ENCODE measurements at places on chromosomes 5 and 9.
A peak's percentile ranks its signal among the peaks of the same experiment; 100 is the strongest.

- no peak for DNase-seq
Observed at GRCh38 chr5:163894645-163895044, 389.2 kb downstream of the MAT2B start.

GRCh38 chr9:88218726-88219125, 80.5 kb upstream of the SPATA31C2 start:
- no peak for DNase-seq

DNA sequence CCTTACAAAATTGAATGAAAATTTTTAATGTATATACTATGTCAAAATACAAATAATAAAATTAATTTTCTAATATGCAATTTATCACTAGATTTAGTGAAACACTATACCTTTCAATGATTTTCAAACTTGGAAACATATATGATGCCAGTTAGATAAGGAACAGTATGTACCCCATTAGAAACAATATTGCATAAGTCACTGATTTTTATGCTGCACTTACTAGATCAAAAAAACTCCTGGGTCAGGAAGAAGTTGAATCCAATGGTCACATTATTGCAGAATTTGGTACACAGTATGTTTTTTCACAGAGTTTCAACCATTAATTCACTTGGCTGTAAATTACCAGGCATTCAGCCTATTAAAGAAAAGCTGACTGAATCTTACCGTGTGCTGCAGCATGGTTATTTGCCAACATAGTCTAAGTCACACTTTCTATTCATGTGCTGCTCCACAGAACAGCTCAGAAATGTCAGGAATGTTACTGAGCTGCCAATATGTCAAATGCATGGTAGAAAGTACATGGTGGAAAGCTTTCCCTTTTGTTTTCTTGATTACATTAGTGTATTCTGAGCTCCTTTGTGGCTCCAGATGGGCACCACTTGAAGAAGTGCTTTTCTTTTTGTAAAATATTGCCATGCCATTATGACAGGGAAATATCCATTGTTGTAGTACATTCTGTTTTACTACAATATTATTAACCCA, 9.9 kb upstream of the PRR16 start:
- DNase-seq: no peak

DNA sequence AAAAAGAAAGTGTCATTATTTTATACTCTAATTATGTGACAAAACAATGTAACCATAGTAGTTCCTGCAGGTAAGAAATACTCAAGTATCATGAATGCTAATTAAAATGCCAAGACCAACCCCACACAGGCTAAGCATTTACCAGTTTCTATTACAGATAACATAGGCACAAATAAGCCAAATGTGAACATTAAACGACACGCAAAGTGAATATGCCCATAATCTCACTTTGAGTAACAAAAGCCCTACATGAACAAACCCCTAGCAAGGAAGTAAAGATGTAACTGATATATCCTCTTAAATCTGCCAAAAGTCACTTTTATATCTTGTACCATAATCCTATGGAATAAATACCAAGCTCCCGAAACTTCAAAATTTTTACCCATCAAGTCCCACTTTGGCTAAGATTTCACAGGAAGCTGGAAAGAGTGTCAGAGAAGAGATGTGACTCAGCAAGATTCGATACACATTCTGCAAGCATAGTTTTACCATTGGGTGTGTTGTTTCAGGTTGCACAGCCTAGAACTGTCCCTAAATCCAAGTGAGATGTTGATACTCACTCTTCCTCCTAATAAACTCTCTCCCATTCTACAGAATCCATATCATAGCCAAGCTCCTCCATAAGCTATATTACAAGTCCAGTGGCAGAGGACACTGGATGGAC, 28.8 kb downstream of the TRPM6 start:
- no peak for DNase-seq

DNA sequence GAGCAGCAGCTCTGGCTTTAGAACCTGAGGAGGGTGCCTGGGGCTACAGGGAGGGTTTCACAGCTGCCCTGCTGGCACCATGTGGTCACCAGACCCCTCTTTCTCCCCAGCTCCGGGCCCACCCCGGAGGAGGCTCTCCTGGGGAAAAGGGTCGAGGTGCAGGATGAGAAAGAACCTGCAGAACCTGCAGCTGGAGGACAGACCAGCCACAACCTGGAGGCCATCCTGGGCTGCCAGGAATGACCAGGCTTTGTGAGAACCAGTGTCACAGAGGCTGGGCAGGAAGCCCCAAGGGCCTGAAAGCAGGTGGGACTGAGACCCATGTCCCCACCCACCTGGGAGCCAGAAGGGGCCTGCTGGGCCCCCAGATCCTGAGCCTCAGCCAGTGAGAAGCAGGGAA, 23.0 kb downstream of the SEMA4D start:
- DNase-seq: no peak

- DNase-seq: no peak
Observed at GRCh38 chr5:146076028-146076427, 29.3 kb downstream of the PLAC8L1 start.

DNA sequence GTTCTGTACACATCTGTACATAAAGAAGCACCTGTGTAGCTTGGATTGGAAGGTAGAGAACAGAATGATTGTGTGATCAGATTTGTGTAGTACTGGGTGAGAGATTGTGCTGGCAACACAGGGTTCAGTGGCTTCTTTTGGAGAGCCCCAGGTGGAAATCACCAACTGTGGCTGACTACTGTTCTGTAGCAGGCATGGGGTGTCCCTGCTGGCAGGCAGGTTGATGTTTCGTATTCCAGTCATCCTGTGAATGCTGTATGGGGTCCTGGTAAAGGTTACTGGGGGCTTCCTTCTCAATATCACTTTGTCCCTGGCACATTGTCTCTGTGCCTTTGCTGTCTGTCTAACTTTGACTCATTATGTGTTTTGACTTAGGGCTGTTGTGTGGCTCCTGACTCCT, 5.3 kb downstream of the ASPN start:
- no peak for DNase-seq

- DNase-seq: no peak
Observed at GRCh38 chr9:109806506-109807115, 26.6 kb downstream of the PALM2AKAP2 start.

DNA sequence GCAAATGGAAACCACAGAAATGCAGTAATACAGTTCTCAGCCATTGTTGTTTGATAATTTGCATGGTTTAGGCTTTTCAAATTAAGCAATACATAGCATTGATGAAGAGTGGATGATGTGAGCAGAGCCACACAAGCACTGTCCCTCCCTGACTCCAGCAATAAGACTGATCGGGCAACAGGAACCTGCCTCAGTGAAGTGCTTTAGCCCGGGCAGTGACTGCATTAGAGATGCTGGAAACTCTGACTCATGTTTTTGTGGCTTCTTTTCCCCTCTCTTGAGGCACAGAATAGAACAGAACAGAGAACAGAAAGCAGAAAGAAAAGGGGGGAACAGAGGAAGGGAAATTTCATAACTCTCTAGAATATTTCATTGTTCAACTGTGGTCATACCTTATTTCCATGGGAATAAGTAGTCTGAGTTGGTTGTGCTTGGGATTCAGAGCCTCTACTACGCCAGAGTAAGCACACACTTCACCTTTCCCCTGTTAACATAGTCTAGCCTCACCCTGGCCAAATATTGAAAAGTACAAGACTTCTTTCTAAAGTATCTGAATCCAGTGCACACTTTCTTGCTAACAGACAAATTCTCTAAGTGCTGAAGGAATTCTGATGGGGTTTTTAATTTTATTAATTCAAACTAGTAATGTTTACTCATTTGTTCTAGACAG, 164.8 kb upstream of the VCAN start:
- peak; percentile 85 for DNase-seq

DNA sequence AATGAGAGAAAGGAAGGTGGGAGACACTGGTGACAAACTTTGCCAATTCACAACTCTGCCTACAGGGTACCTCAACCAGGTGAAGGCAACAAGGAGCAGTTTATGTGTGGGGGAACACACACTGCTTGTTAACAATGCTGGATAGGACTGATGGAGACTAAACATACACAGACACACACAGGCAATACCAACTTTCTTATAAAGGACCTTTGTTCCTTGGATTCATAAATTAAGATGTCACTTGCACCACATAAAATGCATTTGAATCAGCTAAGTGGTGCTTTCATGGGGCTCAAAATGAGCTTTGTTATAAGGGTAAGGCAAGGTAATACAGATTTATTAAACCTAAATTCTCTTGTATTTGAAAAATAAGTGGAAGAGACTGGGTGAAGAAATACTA, 4.0 kb downstream of the TSTD2 start:
- DNase-seq: no peak

- no peak for DNase-seq
Observed at GRCh38 chr9:109815366-109815947, 35.5 kb downstream of the PALM2AKAP2 start.

GRCh38 chr5:154110716-154111115, 71.9 kb downstream of the MFAP3 start:
- DNase-seq: no peak

DNA sequence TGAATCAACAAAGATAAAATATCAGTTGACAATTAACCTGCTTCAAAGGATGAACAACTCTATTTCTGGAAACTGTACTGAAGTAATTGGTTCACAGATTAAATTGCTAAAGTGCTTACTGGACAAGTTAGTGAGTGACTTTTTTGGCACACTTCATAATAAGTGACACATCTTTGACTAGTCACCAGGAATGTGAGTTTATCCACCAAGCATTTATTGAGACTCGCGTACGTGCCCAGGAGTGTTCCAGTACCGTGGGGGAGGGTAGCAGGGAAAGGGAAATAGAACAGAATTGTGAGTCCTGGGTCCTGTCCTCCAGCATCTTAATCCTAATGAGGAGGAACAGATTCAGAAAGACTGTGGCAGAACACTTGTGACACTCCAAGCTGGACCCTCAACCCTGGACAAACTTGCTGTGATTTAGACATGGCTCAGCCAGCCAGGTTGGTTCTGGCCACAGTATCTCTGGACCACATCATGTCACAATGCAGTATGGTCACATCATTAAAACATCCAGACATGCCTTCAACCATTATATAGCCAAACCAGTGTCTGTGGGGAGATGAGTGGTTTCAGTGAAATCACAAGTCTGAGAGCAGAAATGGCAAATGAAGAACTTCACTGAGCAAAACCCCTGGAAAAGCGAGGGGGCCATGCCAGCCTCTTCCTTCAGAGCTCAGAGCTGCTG, 623.1 kb downstream of the BNC2 start:
- DNase-seq: no peak

DNA sequence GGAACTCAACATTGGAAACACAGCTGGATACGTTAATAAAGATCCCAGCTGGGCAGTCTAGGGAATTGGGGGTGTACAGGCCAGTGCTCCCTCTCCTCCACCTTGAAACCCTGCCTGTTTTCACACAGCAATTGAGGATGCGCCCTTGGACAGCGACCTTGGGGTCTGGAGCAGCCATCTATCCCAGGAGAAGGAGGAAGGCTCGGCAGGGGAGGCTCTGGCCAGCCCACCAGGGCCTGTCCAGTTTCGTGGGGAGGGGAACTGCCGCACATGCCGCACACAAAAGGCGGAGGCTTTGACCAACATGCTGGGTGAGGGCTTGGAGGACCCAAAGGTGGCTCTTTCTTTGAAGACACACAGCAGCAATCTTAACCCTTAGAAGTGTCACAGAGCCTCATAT, 1.4 kb downstream of the COL23A1 start:
- DNase-seq: no peak

DNA sequence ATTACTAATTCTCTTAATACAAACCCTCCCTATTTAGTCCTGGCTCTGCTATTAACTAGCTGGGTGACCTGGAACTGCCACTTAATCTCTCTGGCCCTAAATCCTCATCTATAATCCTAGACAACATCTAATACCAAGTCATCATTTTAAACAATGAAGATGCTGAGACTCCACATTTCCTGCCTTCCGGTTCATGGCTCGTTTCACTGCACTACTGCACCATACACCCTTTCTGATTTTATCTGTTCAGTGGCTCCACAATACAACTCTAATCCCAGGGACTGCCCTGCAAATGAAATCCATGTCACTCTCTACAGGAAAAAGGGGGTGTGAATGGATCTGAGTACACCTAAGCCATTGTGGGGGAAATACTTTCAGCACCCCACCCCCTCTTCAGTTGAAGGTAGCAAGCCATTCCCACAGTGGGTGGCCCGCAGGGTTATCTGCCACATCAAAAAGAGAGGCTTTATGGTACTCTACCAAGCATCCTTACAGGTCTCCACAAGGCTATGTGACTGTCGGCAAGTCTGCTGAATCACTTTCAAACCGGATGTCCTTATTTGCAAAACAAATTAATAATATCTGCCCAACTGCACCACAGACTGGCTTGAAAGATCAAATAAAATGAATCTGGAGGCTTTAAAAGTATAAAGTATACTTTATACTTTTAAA, 89.5 kb downstream of the EPB41L4A start:
- no peak for DNase-seq

GRCh38 chr5:150412319-150413175, at the start of gene CD74:
TSS of gene CD74 (minus strand) at chr5:150412910. CDS start at chr5:150412749, 161 bp downstream.
- no peak for DNase-seq

DNA sequence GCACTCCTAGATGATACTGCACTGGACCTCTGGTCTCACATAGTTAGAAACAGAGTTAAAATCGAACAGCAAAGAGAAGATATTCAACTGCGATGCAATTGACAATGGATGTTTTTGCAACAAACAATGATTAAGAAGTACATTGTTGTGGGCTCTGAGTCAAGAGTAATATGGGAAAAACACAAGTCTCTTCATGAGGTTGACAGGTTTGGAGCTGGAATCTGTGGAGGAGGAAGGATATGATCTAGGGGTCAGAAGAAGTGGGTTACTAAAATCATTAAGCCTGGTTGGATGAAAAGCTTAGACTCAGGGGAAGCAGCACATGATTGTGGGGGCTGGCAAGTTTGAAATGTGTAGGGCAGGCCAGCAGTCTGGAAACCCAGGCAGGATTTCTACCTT, 53.1 kb downstream of the PDCD1LG2 start:
- no peak for DNase-seq

DNA sequence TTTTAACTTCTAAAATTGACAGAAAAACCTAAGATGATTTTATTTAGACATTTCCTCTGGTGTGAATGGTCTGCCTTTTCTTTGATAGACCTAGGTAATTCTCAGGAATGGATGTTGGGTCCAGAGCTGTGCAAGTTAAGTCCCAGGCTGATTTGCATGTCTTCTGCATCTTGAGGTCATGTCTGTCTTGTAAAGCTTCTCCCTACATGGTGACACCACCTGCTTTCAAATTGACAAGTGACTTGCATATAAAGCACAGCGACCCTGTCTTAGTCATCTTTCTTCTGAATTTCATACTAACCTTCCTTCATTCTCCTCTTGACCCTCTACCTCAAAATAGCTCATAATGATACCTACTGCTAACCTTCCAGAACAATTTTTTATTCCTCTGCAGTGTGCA, 29.2 kb downstream of the OSTF1 start:
- DNase-seq: no peak
